CD4-positive, alpha-beta T cell treated with Interleukin-15 for 1 hour (primary cell): ENCODE measurements at places on chromosomes 3 and 15.

- DNase-seq: no peak
Measured at GRCh38 chr15:27336676-27337075, 365.7 kb downstream of the GABRG3 start.

DNA sequence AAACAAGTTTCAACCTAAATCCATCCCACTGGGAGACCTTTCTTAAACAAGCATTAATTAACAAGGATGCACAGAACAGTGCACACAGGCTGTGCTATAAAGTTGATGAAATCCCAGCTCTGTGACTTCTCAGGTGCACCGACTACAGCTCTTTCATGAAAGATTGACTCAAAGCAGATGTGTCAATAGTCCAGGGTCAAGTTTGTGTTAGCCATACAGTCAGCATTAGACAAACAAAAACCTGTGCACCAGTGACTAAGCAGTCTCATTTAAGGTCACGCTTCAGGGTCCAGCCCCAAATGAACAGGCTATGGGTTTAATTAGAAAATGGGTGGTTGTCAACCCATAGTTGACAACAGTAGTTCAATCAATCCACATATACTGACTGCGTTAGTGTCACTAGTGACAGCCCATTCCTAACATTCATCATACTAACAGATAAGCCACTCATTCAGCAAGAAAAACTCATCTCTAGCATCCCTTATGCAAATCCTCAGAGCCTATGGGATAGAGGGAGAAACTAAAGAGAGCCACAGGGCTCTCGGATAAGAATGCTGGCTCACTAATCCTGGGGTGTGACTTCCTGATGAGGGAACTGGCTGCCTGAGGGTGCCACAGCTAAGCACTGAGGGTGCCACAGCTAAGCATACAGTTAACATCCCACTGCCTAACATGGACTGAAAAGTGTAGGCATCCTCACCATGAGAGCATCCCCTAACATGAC is 84.1 kb downstream of the WNT5A start:
- no peak for DNase-seq

GRCh38 chr15:30962079-30962478 is 29.3 kb downstream of the MTMR10 start:
- DNase-seq: no peak

- DNase-seq: no peak
Measured at GRCh38 chr3:126329927-126330725, 27.1 kb downstream of the KLF15 start.

DNA sequence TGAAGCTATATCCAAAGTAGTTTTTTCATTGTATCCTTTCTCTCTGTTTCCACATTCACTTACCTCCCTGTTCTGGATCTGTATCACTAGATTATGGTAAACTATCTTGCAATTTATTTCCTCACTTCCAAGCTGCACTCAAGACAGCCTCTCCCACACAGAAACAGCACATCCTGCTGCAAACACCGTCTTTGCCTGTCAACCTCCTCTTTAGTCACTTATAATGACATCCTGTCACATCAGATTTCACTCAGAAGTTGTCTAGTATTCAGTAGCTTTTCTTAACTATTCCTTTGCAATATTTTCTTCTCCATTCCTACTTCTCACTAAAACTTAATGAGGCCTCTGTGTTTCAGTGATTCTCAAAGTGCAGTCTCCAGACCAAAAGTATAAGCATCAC is 490.8 kb downstream of the IGSF11 start:
- DNase-seq: no peak

DNA sequence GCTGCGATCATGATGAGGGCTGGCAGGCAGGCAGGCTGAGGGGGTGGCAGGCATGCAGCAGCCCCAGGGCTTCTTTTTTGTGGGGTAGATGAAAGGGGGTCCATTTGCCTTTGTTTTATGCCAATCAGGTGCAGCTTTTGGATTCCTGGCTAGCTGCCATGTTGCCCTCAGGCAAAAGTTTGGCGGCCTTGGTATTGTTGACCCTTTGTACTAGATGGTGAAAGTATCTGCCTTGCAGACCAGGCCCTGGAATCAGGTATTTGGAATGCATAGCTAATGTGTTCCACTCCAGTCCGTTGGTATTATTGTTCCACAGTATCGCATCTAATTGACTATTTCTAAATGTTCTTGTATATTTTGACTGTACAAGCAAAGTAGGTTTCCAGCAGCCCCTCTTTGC is 35.0 kb downstream of the EEFSEC start:
- no peak for DNase-seq

DNA sequence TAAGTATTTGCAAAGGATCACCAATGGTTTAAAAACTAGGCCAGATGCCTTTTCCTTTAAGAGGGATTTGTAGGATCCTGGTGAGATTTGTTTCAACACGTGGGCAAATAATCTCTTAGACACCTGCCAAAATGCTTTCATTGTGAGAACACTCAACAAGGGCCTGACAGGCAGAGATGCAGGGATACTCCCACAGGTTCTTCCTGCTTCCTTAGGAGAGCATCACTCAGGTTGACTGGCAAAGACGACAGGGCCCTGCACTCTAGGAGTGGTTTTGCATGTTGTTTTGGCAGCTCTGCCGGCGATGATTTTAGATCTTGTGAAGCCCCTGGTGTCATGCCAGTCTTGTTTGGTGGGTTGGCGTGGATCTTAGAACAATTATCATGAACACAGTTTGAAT is 184.5 kb downstream of the NR1D2 start:
- no peak for DNase-seq

DNA sequence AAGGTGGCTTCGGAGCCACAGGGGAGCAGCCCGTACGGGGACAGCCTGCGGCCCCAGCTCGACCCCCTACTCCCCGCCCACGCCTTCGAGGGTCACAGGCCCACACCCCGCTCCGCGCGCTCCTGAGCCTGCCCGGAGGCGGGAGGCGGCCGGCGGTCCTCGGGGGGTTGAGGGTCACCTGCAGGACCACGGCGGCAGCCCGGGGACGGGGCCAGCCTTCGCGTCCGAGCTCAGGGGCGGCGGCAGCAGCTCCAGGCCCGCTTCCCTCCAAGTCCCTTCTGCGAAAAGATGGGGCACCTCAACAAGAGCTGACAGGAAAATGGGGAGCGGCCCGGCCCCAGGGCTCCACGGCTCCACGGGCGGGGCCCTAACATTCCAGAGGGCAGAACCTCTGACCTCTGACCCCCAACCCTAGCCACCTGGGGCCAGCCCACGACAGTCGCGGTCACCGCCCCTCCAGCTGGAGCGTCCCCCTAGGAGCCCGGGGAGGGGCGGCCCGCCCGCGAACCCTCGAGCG is 428 bp downstream of the LYSMD4 start:
- DNase-seq: no peak

DNA sequence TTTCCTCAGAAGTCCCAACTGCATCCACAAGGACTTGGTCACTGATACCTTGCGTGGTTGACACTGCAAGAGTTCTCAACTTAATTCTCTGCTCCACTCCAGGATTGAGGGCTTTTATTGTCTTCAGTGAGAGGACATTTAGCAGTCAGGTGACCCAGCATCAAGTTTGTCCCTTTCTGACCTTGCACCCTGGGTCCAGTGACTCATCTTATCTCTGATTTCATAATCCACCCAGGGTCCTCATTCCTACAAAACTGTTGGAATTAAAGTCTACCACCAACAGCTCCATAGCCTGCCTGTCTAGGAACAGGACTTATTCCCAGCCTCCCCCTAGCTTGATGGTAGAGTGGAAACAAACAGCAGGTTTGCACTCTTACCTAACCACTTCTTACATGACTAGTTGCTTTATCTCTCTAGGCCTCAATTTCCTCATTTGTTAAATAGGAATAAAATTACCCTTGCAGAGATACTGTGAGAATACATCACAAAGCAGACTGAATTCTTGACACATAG is 151.3 kb upstream of the LPP start:
- DNase-seq: no peak

- DNase-seq: no peak
Measured at GRCh38 chr3:47404431-47404876, 23.6 kb downstream of the PTPN23 start.
